ENCODE measurements at places on chromosomes 4 and X.

DNA sequence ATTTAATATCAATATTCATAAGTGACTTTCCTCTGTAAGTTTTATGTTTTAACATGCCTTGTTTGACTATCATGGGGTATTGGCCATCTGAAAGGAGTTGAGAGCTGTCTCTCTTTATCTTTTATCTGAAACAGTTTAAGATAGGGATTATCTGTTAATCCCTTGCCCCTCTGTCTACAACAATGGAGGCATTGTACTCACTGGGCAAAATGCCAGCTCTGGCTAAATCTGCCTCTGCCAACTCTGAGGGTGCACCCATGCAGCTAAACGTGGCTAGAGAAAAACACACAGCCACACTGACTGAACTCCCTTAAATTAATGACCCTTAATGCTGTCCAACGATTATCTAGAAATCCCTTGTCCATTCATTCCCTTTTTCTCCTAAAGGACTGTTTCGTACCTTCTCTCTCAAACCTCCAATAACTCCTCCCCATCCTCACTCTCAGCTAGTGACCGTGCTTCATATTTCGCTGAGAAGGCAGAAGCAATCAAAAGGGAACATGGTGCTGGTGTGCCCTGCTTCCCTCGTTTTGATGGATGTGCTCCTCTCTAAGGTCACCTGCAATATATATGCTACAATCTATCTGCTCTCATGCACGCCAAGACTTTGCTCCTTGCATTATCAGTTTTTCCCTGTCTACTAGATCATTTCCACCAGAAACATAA is 10.3 kb downstream of the PHKA2 start:
- no peak for DNase-seq

GRCh38 chr4:81606166-81606565 is 134.5 kb upstream of the RASGEF1B start:
- DNase-seq: no peak

DNA sequence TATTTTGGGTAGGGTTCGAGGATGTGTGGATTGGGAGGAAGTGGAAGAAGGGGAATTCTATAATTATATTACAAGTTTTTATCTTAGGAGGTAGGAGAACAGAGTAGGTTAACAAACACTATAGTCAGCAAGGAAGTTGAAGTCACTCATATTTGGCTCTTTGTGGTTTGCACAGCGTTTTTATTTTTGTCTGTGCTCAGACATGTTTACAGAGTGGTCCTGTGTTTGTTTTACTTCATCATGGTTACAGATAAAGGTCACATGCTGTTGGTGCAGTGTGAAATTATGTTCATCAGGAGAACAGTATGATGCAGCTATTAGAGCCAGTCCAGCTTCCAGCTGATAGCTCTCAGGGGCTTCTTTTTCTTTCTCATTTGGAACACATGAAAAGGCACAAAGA is 299.9 kb upstream of the SFRP2 start:
- DNase-seq: no peak

DNA sequence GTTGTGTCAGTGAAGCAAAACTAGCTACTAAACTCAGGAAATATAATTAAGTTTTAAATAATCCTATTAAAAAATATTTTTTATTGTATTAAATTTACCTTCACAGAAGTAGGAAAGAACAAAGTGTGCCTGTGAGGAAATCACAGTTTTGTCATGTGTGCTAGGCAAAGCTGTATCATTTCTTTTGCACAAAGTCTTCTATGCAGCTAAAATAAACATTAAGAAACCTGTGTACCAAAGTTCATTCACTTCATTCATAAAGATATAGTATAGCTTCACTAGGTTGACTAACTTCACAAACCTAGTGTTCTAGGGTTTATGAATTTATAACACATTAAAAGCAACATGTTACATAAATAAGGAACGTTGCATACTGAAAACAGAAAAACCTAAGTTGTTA is 131.0 kb downstream of the PDS5A start:
- DNase-seq: no peak

GRCh38 chrX:67328476-67328875 is 215.3 kb upstream of the AR start:
- DNase-seq: no peak

GRCh38 chr4:145347684-145348083 is 134.0 kb upstream of the SMAD1 start:
- no peak for DNase-seq

DNA sequence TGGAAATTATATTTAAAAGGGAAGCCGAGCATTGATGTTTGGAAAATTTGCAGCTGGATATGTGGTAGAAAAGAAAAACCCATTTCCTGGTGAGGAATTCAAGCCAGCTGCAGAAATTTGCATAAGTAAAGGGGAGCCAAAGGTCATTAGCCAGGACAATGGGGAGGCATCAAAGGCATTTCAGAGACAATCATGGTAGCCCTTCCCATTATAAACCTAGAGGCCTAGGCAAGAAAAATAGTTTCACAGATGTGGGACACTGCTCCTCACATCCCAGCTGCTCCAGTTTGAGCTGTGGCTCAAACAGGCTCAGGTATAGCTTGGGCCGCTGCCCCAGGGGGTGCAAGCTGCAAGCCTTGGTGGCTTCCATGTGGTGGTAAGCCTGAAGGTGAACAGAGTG is 35.8 kb downstream of the NAP1L3 start:
- DNase-seq: no peak

DNA sequence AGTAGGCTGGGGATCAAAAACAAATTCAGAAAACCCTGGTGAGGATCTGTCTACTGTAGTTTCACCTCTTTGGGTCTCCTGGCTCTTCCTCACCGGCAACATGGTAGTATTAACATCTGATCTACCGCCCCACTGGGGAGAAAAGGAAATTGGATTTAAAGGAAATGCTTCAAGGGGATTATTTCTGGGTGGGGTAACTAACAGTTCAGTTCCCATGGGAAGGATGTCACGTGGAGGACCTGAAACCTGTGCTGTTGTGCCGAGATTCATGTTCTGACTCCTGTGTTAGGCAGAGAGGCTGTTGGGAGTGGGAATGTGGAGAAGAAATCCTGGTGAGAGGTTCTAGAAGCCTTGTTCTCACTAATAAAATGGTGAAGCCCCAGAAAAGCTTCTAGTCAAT is 254.4 kb downstream of the BCOR start:
- DNase-seq: no peak

DNA sequence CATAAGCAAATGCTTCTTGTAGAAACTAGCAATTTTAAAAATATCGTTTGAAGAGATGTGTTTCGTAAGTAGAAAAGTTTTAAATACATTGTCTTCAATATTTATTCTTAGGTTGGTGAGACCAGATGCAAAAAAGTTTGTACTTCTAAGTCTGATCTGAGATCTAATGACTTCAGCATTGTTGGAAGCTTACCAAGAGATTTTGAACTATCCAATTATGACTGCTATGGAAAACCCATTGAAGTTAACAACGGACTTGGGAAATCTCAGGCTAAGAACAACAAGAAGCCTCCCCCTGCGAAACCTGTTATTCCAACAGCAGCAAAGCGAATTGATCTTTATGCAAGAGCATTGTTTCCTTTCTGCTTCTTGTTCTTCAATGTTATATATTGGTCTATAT is 50.2 kb upstream of the GRIA2 start:
- DNase-seq: no peak

DNA sequence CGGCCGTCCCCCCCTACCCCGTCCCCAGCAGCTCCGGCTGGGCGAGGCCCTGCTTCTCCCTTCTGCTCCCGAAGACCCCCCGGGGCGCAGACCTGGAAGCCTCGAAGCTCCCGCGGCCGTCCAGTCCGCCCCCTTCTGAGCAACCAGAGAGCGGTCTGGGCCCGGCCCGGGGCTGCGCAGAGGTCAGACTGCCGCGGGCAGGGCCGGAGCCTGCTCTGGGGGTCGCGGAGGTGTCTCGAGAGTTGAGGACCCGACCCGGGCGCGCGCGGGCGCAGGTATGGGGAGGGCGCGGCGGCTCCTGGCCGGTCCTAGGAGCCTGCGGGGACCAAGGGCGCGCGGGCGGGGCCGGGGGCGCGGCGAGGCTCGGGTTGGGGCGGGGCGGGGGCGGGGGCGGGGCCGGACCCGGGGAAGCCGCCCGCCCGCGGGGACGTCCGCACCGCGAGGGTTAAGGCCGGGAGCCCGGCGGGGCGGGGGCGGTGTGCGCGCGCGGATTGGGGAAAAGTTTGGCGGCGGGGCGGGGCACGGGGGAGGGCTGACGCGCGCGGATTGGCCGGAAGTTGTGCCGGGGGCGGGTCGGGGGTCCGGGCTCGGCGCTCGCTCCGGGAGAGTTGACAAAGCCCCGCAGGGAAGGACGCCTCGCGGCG is at the start of gene FGFRL1:
TSS of gene FGFRL1 (plus strand) at position 605 of the 644 bp plus-strand sequence. CDS start 860 bp downstream, outside the sequence.
- DNase-seq: peak; percentile 88

DNA sequence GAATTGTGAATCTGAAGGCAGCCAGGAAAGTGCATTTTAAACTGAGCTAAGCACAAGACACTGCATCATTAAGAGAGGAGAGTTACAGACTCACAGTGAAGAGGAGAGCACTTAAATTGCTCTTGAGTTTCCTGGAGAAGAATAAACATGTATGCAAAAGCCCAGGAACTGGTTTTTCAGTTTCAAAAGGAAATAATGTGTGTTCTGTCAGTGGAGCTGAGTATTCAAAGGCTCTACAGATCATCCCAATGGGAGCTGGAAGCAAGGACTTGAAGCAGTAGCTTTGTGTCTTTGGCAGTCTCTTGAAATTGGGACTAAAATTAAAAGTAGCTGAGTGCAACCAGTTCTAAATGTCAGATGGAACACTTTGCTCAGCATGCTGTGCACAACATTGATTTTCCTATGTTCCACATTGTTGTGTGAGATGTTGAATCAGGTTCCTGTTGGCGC is 147.5 kb upstream of the ANK2 start:
- DNase-seq: no peak

DNA sequence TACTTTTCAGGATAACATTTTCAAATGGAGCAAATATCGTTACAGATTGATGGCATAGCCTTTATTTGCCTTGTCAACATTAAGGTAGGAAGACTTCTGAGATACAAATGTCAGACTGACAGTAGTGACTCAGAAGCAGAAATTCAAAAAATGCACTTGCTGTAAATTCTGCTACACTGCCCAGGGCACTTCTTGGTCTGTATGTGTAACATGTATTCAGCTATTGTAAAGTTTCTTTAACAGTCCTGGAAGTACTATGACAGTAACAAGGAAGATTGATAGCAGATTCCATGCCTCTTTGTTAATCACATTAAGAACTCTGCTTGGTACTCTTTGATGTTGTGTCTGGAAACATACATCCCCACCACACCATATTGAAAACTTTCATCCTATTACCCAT is 69.6 kb upstream of the PCDH18 start:
- DNase-seq: no peak

DNA sequence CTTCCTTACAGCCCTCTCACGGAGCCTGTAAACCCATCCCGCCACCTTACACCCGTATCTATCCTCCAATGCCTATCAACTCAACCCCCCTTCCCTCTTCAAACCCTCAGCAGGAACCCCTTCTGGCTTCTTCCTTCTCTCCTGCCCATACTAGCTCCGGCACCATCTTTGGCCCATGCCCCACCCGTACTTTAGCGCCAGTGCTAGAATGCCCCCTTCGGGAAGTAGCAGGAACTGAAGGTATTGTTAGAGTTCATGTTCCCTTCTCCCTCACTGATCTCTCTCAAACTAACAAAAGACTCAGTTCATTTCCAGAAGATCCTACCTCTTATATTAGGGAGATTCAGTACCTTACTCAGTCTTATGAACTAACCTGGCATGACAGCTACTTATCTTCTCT is 2.7 kb upstream of the UGT2B15 start:
- DNase-seq: no peak

GRCh38 chrX:7120878-7121219 is 26.7 kb upstream of the STS start:
- no peak for DNase-seq

DNA sequence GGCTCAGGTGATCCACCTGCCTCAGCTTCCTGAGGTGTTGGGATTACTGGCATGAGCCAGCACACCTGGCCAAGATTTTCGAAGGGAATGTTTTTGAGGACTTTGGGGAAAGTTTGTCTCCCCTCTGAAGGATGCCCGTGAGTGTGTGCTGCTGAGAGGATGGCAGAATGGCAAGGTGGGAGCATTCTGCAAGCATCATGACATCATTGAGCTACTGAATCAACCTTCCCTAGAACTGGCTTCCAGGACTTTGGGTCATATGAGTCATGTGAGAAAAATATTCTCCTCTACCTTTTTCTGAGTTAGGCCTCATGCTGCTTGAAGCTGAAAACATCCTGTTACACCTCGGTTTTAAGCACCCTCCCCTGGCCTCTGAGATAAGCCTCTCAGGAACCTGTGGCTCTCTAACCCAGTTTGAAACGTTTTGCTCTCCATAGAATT is 31.0 kb downstream of the TMEM131L start:
- DNase-seq: no peak

GRCh38 chrX:2829469-2830246 is 928 bp downstream of the GYG2 start:
- no peak for DNase-seq

GRCh38 chr4:175691791-175692190 is 120.3 kb downstream of the GPM6A start:
- DNase-seq: no peak

GRCh38 chr4:100149190-100149589 is 41.1 kb downstream of the DDIT4L start:
- no peak for DNase-seq

GRCh38 chrX:38379088-38379487 is 26.7 kb downstream of the OTC start:
- DNase-seq: no peak

DNA sequence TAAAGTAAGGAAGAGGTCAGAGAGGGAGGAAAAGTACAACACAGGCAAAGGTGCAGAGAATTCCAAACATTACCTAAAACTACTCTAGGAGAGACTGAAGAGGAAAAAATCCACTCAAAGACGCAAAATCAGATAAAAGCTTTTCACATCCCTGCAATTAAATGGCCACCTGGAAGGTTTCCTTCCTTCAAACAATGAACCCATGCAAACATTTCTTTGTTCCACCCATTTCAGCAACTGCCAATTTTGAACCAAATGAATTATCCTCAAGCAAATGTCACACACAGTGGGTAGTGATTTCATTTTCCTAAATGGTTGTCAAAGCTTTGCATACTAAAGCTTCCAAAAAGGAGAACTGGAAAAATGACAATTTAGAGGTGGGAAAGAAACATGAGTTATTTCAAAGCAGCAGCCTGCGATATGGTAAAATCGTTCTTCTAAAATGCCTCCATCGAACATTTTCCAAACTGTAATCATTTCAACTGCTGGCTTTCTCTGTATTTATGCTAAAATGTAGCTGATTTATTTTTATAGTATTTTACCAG is 45.0 kb downstream of the APBB2 start:
- no peak for DNase-seq

Measured in stimulated activated CD4-positive, alpha-beta T cell treated with anti-CD3 and anti-CD28 coated beads, TNF-alpha, amount 100 ng/mL, for 24 hours (primary cell).